ENCODE measurements at places on chromosomes 3 and 15.
A peak's percentile ranks its signal among the peaks of the same experiment; 100 is the strongest.

DNA sequence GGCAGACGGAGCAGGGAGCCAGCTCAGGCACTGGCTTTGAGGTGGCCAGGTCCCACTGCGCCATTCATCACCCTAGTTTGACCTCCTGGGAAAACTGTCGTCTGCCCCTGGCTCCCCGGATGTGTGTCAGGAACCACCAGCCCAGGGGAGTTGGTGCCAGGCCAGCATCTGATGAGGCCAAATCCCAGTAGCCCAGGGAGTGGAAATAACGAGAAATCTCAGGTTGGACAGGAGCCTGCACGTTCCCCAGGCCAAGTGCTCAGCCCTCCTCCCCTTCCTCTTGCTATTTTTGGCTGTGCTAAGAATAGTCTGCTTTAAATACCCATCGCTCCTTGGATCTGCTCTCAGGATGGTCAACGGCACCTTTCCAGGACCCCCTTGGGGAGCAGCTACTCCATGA lies 93.1 kb upstream of the RPL32 start:
- peak; percentile 89 for DNase-seq

- DNase-seq = no peak
Observed at GRCh38 chr15:89217031-89217430, 4.3 kb downstream of the RLBP1 start.

- DNase-seq = peak; percentile 61
Observed at GRCh38 chr3:46903341-46904302, 26.1 kb downstream of the PTH1R start.

DNA sequence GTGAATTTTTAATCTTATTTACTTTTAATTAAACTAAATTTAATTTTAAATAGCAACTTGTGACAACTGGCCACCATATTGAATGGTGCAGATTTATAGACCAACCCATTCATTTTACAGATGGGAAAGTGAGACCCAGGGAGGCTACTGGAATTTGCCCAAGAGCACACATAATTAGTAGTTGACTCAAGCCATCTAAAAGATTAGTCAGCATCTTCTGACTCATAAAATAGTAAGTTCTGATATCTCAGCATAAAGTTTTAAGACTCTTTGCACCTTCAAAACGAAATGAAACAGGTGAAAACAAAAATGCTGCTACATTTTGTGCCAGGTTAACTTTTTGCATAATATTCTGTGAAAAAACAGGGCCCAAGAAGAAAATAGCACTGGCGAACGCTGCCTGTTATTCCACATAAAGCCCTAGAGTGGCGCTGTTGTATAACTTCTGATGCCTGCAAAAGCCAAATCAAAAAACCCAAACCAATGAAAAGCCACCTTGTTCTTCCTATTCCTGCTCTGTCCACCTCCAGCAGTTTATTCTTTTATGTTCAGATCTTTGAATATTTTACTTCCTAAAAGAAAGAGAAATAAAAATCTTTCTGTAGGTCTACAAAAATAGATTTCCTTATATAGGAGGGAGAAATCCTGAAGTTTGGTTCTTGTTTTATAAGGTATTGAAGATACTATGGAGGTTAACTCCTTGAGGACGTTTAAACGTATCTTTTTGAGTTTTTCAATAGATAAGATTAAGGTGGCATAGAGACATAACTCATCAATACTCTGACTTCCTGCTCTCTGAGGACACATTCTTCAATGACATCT lies 62.8 kb downstream of the OTOL1 start:
- DNase-seq = no peak

DNA sequence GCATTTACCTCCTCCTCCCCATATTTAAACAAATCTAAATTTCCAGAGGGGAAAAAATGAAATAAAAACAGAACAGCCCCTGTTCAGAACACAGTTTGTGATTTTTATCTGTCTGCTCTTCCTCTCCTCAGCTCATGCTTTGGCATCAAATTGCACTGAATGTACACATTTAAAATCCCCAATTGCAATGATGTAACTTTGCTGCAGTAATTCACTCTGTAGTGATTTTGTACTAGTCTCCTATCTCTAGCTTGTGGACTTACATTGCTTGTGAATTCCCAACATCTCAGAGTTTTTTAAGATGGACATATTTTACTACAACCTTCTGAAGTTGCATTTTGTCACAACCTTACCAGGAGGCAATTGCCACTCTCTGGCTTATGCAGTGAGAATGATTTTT lies 81.6 kb upstream of the ROBO2 start:
- DNase-seq = no peak

GRCh38 chr15:98868564-98868963 lies 139.0 kb downstream of the PGPEP1L start:
- DNase-seq = no peak

GRCh38 chr3:183244981-183245476 lies 8.0 kb upstream of the B3GNT5 start:
- DNase-seq = peak; percentile 46

GRCh38 chr3:149373235-149374125 lies 4.0 kb downstream of the TM4SF1 start:
- DNase-seq = no peak

GRCh38 chr3:129277829-129278271 lies 820 bp upstream of the HMCES start:
- DNase-seq = no peak

DNA sequence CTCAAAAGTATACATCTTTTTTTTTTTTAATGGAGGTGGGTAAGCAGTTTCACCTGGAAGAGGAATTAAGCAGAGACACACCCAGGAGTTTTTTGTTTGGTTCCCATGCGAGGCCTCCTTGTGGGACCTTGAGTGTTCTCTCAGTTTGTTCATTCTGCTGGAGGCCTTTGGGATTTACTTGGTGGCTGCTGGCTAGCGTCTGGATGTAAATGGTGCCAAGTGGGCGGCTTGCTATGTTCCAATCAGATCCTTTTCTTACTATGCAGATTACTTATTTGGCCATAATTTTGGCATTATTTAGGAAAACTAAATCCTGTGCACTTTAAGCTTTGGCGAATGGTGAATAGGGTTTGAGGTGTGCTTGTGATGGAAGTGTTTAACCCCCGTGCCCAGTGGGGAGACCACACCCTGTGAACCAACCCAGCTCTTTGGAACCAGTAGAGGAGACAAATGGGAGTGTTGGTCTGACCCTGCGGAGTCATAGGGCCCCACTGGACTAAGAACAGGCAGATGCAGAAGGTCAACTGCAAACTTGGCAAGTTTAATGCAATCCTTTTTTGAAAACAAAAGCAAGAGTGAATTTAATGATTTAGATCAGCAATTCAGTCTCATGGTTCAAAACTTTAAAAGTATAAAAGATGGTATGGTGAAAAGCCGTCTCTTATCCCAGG lies 79.4 kb downstream of the EBLN2 start:
- DNase-seq = no peak

DNA sequence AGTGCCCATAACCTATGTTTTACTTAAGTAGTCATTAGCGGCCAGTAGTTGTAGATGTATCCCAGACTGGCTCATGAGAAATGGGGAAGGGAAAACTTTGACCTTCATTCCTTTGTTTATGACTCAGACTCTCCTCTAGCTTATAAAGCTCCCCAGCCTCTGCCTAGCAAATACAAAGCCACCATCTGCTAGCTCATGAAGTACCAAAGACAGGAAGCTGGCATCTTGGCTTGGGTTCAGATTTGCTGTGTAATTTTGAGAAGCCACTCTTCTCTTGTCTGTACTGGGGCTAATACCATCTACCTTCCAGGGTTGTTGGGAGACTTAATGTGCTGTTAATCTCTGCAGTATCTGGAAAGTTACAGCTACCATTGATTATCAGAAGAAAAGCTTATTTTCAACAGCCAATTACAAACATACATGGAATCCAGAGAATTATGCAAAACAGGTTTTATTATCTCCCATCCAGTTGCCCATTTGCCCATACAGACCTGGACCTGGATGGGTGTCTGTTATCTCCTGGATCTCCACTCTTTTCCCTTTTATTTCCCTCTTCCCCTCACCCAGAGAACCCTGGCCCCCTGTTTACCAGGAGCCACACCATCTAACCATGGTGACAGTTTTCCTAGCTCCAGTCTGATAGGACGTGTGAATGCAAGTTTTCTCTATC lies 153.8 kb downstream of the SEMA6D start:
- no peak for DNase-seq

DNA sequence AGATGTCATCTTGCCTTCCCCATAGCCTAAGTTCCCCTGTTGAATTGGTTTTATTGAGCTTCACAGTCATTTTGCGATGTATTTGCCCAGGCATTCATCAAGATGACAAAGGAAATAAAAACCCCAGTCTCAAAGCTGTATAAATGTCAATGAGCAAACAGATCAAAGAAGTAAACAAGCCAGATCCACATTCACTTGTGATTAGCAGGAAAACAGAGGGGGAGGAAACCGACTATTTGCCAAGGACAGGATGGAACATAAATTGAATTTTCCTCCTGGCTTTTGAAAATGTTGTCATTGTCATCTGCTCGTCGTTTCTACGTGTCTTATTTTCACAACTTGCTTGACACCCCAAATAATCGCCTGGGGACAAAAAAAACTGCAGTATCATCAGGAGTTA lies 83.5 kb downstream of the SV2B start:
- no peak for DNase-seq

DNA sequence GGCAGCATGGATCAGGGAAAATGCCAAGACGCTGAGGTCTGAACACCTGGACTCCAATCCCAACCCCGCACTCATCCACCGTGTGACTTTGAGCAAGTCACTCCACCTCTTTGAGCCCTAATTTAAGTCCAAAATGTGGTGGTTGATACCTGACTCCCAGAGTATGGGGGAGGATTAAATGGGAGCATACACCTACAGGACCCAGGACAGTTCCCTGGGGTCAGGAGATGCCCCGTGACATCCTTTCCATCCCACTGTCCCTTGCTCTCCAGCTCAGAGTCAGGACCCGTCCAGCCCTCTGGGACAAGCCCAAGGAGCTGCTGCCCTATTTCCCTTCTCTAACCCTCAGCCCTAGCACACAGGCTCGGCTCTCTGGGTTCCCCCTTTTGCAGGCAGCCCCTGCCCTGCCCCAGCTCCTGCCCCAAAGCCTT lies 276.4 kb downstream of the XXYLT1 start:
- no peak for DNase-seq

DNA sequence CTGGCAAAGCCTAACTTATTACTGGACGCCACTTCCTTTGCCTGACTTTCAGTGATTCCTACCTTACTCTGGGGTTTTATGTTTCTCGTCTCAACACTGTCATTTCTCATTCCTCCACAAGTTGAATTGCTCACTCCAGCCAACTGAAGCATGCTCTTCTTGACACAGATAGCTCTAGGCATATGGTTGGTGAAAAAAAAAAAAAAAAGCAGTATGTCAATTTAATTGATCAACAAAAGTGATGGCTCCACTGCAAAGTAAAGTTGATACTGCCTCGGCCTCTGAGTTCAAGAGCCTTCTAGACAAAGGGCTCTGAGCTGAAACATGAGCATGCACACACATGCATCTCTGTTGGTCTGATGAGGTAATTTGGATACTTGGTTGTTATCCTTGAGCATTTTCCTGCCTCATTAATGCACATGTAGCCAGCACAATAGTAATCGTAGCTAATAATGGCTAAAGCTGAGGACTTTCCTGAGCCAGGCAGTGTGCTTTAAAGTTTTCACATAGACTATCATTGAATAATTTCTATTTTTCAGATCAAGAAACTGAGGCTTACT lies 21.4 kb upstream of the UBE2Q2 start:
- no peak for DNase-seq

GRCh38 chr3:70744536-70744935 lies 432.1 kb upstream of the MDFIC2 start:
- no peak for DNase-seq

DNA sequence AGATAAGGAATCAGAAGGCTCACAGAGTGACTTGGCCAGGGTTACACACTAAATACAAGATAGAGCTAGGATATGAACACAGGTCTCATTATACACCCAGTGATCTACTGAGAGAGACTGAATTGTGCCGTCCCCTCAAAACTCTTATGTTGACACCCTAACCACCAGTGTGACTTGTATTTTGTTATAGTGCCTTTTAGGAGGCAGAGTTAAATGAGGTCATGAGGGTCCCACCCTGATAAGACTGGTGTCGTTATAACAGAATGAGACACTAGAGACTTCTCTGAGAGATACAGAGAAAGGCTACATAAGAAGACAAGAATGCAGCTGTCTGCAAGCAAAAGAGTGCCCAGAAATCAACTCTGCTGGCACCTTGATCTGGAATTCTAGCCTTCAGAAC lies 12.6 kb downstream of the KPNA1 start:
- DNase-seq = no peak

- no peak for DNase-seq
Observed at GRCh38 chr3:150235799-150236198, 172.3 kb upstream of the TSC22D2 start.

GRCh38 chr15:60002528-60003218 lies 1.4 kb upstream of the FOXB1 start:
- no peak for DNase-seq

DNA sequence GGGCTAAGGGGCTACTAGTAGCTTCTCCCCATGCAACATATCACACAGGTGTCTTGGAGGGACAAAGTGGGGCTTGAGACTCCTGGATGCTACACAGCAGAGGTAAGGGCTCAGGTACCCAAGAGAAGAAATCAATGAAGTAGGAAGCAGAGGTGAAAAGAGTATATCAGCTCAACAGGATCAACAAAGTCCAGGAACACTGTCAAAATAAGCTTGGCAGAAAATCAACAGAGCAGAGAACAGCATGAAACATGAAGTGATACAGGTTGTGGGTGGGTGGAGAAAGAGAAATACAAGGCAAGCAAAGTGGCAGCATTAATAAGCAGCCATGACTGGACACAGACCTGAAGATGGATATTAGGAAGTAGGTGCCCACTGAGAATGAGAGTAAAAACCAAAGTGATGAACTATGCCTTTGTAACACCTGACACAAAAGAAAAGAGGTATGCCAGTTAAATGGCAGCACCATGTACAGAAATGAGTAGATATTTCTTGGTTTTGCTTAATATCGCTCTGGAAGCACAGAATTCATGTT lies 637.4 kb downstream of the FHIT start:
- DNase-seq = no peak

DNA sequence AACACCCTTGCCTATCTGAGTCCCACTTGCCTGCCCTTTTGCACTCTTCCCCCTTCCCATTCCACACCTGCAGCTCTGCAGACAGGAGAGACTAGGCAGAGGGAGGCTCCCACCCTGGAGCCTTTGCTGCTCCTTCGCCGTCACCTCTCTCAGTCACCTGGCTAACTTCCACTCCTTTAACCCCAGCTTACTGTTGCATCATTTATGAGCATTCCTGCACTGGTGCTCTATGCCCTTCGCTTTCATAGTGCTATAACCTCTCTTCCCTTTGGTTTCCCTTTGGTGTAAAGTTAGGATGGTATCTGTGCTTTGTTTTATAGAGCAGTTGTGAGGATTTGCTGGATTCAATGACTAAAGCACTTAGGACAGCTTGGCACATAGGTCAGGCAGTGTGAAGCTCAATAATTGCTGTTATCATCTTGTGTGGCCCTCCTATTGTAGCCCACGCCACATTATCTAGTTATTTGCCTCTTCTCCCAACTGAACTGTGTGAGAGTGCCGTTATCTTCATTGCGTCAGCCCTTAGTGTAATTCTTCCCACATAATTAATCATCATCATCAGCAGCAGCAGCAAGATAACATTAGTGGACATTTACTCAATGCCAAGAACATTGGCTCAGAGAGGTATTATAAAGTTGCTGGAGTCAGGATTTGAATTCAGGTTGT lies 253.9 kb downstream of the CACNA2D3 start:
- DNase-seq = no peak

GRCh38 chr3:45659661-45660566 lies 29.3 kb upstream of the SACM1L start:
- peak; percentile 87 for DNase-seq

GRCh38 chr3:14602804-14603644 lies 48.5 kb upstream of the CCDC174 start:
- no peak for DNase-seq

- no peak for DNase-seq
Observed at GRCh38 chr3:16423947-16424673, 89.4 kb downstream of the RFTN1 start.
